ENCODE measurements at places on chromosomes 2 and 18.

- DNase-seq = no peak
Observed at GRCh38 chr2:29724282-29724681, 197.1 kb downstream of the ALK start.

GRCh38 chr2:133794114-133794513 is 225.9 kb upstream of the NCKAP5 start:
- no peak for DNase-seq

DNA sequence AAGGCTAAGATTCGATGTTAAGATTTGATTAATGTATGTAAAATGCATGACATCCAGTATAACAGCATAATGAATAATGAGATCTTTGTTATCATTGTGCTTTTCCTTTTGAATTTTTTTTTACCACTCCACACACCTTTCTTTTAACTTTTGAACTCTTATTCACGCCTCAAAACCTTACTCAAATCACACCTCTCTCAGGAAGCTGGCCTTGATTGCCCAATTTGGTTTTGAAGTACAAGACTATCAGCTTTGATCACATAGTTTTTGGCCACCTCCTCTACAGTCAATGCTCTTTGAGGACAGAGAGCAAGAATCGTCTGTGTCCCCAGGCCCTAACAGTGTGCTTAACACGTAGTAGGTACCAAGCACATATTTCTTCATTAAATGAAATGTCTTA is 29.9 kb upstream of the SLC9A2 start:
- DNase-seq = no peak

GRCh38 chr18:13241083-13241892 is 22.7 kb downstream of the LDLRAD4 start:
- no peak for DNase-seq

GRCh38 chr2:119424284-119425118 is 7.2 kb upstream of the TMEM37 start:
- no peak for DNase-seq

- no peak for DNase-seq
Observed at GRCh38 chr18:47215554-47216138, 35.8 kb downstream of the SKOR2 start.

- DNase-seq = no peak
Observed at GRCh38 chr2:27627963-27628766, 647 bp downstream of the CCDC121 start.

DNA sequence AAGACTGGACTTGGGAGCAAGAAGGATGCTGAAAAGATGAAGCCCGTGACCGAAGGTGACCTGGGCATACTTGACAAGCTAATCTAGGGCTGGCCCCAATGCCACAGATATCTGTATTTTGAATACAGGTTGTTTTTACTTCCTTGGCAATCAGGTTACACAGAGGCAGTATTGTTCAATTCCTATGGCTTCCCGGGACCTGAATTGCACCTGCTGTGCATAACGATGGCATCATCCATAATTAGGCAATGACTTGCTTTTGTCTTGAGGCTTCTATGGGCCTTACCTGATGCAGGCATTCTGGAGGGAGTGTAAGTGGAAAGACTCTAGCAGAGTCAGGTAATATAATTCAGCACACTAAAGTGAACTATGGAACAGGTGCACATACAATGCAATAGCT is 60.6 kb upstream of the CUL3 start:
- no peak for DNase-seq

GRCh38 chr2:26182441-26182840 is 9.6 kb downstream of the GAREM2 start:
- no peak for DNase-seq

GRCh38 chr2:175805442-175806124 is 196.5 kb downstream of the LNPK start:
- DNase-seq = no peak

- DNase-seq = no peak
Observed at GRCh38 chr2:198371329-198371728, 566.9 kb downstream of the PLCL1 start.

DNA sequence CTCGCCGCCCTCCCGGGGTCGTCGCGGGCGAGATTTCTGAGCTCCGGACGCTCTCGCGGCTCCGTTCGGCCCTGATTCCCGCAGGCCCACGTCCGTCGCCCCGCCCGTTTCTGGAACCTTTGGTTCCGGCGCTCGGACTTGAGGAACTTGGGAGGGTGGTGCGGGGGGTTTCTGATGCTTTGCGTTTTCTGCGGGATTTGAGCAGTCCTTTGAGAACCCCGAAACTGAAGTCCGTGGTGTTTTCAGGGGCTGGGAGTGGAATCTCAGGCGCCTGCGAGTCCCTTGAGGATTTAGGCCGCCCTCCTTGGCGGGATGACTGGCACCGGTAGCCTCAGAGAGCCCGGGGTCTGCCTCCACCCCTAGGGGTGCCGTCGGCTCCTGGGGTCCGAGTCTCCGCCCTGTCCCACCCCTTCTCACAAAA is 336 bp downstream of the THNSL2 start:
- DNase-seq = no peak

- DNase-seq = no peak
Observed at GRCh38 chr2:172937884-172938712, 137.5 kb upstream of the MAP3K20 start.

- DNase-seq = no peak
Observed at GRCh38 chr2:134522496-134523455, 196.0 kb downstream of the TMEM163 start.

GRCh38 chr2:145682546-145683157 is 1162.7 kb upstream of the ZEB2 start:
- no peak for DNase-seq

DNA sequence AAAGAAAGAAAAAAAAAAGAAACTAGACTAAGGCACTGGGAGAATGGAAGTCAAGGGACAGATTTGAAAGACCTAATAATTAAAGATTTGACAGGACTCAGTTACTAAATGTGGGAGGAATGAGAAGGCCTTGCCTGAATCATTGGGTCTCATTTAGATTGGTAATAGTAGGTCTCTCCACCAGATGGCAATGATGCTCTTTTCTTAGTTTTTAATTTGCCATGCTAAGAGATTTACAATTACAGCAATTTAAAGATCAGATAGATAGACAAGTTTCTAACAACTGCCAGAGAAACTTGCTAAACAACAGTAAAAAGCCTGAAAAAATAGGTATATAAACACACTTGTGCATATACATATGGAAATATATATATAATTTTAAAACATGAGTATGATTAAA is 153.0 kb downstream of the TMEM247 start:
- DNase-seq = no peak

DNA sequence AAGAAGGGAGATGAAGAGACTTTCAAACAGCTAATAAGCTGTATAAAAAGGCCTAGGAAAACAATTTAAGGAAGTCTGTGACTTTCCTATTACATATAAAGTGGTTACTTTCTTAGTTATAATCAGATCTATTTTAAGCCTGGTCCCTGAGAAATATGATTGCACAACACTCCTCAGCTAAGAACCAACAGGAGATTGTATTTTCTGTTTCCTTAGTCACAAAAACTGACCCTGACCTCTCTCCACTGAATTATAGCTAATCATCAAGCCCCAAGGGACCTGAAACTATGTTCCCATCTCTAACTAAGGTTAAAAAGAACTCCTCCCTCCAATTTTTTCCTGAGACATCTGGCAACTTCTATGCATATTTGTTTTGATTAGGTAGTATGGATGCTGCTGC is 106.9 kb downstream of the ROCK1 start:
- no peak for DNase-seq

DNA sequence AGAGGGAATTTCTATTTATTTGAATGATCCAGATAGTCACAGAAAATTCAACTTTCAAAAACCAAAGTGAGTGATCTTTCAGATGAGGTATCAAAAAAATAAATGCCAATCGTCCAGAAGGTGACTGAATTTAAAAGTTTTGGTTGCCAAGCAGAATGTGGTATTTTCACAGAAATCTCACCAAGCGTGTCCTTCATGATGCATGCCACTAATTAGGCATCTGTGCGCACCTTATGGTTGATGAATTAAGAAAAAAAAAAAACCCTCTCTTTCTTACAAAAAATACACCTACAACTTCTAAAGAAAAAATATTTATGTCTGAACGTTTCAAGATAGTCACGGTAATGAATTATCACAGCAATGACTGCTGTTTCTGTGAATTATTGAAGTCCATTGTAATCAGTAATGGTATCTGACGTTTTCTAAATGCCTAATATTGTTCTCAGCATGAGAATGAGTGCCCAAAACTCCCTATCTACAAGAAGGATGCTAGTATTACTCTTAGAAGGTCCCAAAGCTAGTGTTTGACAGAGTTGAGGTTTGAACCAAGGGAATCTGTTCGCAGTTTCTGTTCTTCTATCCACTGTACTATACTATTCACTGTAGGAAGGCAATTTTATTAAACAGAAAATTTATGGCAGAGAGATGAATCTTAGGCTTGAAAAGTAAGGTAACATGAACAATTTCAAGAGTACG is 219.6 kb upstream of the NETO1 start:
- DNase-seq = no peak

Data from stimulated activated CD4-positive, alpha-beta T cell treated with anti-CD3 and anti-CD28 coated beads, TNF-alpha, amount 100 ng/mL, for 4 hours (primary cell).